NCI-H2171 treated with DMSO at 0.1 percent for 48 hours (cell line): ENCODE measurements at places on chromosomes 13 and 19.

- no peak for DNase-seq
These were observed 6.1 kb downstream of the NAPSA start for GRCh38 chr19:50359328-50359818.

DNA sequence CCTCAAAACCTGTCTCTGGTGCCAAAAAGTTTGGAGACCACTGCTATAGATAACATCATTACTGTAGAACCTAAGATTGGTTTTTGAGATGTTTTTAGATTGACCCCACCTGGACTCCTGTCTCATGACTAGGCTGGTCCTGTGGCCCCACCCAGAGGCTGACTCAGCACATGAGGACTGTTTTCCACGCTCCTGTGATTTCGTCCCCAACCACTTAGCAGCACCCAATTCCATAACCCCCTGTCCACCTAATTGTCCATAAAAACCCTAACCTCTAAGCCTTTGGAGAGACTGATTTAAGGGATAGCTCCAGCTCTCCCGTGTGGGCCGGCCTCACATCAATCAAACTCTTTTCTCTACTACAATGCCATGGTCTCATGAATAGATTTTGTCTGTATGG, 25.6 kb upstream of the GAS6 start:
- no peak for DNase-seq

DNA sequence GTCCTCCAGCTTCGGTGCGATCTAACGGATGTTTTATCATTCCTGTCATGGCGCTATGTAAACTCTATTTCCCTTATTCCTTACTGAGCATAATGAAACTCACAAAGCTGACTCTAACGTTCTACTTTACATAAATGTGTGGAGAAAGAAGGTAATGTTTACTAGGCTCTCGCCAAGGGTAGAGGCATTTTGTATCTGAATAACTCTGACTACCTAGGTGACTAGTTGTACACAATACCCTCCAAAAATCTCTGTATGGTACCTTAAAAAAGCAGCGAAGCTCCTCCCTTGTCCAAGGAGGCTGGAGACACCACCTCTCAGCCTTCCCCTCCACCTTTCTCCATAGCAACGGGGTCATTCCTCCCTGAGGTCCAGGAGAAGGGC, 316 bp upstream of the ZNF530 start:
- DNase-seq: no peak

GRCh38 chr13:42680748-42681147, 100.6 kb upstream of the FAM216B start:
- peak; percentile 40 for DNase-seq

DNA sequence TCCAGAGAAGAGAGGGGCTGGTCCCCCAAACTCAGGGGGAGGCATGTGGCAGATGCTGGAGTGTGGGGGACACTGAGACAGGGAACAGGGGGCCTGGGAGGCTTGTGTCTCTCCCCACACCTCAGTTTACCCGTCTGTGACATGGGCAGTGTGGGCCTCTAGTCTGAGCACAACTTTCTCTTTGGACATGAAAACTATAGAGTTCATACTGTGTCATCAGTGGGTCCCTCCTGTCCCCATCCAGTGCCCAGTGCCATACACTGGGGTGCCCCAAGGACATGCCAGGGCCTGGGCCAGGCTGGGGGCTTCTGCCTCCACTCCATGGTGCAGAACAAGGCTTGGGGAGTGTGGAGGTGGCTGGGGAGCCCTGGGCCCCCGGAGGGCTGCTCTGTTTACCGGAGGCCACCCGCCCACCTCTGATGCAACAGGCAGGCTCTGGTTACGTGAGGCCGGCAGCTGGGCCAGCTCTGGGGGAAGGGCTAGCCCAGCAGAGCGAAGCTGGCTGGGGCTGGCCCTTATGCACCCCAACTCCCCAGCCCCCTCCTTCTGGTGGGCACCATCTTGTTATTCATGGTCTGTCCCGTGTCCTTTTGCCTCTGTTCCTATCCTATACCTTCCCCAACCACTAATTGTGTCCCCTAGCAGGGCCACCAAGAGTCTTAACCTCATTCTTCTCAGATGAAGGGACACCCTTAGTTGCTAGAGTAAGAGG, 1.9 kb upstream of the MEF2B start:
- peak; percentile 3 for DNase-seq

- no peak for DNase-seq
These were observed 242.8 kb downstream of the B3GLCT start for GRCh38 chr13:31442571-31442970.

DNA sequence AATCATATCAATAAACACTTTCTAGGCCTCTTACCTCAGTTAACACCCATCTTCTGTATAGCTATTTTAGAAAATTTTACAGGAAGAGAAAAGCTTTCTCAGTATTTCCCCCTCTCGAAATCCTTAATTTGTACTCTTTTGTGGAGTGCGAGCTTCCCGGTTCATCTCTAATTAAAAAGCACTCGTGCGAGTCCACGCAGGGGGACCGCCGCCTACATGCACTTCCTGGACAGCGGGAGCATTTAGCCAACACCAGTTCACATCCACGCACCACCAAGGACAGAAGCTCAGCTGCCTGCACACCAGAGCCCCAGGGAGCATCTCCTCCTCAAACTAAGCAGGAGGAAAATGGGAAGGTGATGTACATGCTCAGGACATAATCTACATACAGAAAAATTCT, 60.0 kb downstream of the RASA3 start:
- DNase-seq: no peak

GRCh38 chr13:99155821-99156220, 44.8 kb upstream of the UBAC2 start:
- no peak for DNase-seq

DNA sequence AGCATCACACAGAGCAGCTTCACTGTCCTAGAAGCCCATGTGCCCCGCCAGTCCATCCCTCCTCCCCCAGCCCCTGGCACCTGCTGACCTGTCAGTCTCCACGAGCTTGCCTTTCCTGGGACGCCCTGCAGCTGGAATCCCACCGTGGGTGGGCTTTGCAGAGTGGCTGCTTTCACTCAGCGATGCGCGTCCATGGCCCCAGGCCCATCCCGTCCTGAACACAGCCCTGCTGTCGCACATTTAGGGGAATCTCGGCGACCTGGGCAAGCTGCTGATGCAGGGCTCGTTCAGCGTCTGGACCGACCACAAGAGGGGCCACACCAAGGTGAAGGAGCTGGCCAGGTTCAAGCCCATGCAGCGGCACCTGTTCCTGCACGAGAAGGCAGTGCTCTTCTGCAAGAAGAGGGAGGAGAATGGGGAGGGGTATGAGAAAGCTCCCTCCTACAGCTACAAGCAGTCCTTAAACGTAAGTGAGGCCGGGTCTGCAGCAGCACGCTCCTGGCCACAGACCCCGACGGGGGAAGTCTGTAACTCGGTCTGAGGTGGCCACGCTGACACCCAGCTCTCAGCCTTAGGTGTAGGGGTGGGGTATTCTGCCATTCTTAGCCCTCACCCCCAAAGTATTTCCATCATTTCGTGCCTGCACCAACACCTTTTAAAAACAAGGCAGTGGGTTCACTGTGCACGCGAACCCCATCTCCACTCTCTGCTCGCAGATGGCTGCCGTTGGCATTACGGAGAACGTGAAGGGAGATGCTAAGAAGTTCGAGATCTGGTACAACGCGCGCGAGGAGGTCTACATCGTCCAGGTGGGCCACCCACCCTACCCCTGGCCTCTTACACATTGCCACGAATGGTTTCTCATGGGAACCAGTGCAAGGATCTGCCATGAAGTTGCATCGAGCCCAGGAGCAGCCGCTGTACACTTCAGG, 18.3 kb upstream of the F7 start:
- no peak for DNase-seq

GRCh38 chr13:33828431-33829129, 10.6 kb downstream of the RFC3 start:
- no peak for DNase-seq

DNA sequence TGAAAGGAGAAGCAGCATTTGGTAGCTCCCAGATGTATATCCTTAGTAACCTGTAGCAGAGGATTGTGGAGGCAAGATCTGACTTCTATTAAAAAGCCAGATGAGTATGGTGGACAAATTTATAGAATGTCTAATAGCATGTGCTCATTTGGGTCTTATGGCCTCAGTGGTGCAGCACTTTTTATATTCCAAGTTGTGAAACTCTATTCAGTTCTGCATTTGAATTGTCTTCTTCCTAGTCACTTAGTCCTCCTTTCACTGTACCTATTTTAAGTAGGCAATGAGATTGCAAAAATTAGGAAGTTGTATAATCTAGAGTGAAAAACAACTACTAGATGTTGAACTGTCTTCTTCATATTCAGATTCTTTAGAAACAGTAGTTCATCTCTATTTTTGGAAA, 412.5 kb upstream of the PCDH9 start:
- no peak for DNase-seq

DNA sequence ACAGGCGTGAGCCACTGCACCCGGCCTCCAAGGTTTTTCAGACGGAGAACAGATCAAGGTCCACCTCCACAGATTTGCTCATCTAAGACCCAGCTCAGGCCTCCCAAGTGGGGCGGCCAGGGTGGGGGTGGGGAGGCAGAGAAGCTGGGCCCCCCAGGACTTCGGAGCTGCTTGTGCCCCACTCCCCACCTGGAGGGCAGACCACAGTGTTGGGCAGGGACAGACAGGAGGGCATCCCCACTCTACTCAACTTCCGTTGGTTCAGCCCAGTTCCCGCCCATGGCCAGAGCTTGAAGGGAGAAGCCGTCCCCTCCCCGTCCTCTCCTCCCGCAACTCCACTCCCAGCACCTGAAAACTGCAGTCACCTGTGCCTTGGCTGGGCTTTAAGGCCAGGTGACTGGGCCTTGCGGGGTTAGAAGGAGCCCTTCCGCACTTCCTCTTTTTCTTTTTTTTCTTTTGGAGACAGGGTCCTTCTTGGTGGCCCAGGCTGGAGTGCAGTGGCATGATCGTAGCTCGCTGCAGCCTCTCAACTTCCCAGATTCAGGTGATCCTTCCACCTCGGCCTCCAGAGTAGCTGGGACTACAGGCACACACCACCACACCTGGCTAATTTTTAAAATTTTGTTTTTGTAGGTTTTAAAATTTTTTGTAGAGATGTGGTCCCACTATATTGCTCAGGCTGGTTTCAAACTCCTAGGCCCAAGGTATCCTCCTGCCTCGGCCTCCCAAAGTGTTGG, 734 bp upstream of the LRRC8E start:
- DNase-seq: no peak

DNA sequence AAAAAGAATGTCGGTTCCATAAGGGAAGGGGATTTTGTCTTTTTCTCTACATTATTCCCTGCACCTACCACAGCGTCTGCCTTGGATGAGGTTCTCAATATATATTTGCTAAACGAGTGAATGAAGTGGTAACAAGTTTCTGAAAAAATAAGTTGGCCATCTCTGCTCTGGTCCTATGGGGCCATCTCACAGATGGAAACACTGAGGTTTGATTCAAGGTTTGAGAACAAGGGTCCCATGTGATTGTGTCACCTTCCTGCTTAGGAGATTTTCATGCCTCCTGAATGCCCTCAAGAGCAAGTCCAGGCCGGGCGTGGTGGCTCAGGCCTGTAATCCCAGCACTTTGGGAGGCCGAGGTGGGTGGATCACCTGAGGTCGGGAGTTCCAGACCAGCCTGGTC, 3.2 kb downstream of the MYPOP start:
- DNase-seq: no peak

DNA sequence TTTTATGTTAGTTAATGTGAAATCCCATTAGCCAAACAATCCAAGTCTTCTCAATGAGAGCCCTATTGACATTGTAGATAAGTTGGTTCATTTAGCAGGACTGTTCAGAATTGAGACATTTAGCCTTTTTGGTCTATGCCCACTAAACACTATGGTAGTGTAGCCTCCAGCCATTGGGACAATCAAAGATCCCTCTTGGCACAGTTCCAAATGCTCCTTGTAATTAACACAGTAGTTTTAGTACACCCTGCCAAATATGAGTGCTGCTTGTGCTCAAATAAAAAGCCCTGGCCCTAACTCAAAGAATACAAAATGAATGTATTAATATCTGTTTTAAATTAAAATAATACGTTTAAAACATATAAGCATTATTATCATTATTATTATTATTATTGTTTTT, 15.4 kb upstream of the FAM216B start:
- no peak for DNase-seq

GRCh38 chr13:59318320-59318930, 845.3 kb downstream of the DIAPH3 start:
- DNase-seq: peak; percentile 66

DNA sequence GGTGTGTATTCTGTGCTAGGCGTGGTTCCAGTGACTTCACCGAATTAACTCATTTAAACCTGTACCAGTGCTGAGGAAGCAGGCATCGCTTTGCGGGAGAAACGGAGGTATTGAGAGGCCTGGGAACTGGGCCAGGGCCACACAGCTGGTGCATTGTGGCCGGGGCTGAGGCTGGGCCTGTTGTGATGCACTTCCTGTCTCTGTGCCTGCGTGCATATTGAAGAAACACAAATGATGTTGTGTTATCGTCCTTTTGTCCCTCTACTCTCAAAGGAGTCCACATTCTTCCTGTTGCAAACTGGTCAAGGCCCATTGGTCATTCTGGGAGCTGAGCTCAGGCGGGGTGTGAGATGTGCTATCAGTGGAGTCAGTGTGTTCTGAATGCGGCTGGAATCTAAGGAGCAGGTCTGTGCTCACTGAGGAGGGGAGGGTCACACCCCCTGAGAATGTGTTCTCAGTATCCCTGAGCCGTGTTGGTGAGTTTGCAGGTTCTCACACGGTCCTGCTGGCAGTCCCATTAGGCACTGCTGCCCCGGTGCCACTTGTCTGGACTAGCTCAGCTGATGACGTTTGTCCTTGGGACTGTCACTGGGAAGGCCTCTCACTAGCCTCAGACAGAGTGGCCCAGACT, 62.1 kb downstream of the ARHGEF7 start:
- DNase-seq: peak; percentile 33

GRCh38 chr19:23512151-23512925, 117.1 kb upstream of the ZNF91 start:
- no peak for DNase-seq

DNA sequence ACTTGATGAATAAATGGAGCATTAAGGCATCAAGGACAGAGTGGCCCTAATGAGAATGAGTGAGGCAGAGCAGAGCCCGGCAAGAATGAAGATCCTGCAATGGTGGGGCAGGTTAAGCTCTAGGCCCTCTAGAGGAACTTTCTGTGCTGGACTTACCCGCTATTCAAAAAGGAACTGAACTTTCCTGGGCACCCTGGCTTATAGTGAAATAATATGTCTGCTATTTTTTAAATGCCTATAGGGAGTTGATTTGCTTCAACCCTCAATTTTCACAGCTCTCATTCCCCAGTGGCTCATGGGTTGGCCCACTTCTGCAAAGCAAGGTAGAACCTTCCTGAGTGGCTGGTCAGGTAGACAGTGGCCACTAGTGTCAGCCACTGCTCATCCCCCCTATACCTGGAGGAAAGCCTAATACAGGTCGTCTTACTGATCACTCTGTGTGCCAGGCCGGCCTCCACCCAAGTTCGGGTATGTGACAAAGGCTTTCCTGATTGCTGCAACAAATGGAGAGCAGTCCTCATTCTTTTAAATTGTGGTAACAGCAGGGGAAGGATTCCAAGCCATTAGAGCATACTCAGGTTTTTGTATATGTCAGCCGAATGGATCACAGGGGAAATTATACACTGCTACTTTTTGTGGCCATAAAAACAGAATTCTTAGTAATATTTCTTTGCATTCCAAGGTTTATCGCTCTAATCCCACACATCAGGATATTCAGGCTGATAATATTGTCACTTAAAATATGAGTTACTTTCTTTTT, 103.0 kb downstream of the KL start:
- no peak for DNase-seq

GRCh38 chr13:21016487-21016886, 44.9 kb downstream of the LATS2 start:
- no peak for DNase-seq
